Heart left ventricle (tissue), 16 donors: ENCODE measurements at places on chromosomes 5 and 9.

DNA sequence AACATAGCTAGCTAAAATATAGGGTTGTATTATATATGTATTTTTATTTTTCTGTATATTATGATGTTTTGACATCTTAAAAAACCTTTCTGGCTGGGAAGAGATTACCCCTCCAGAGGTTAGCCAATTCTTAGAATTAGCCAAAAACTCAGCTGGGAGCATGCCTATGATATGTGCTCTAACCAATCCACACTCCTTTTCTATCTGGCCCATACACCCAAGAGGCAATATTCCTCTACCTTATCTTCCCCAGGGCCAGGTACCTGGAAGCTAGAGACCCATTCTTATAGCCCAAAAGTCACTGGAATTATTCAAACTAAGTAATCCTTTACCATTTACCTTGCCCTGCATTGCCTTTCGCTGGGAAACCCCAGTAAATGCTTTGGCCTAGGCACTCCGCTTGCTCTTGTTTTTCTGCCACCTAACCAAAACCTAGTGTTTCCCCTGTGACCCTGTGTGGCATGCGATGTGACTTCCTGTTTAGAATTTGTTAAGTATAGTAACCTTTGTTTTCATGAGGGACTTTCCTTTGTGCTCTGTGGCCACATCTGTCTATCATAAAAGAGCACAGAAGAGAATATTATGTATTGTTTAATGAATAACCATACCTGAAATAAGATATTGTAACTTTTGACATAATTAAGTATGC is 37.4 kb downstream of the CSNK1G3 start:
- DNase-seq: no peak

DNA sequence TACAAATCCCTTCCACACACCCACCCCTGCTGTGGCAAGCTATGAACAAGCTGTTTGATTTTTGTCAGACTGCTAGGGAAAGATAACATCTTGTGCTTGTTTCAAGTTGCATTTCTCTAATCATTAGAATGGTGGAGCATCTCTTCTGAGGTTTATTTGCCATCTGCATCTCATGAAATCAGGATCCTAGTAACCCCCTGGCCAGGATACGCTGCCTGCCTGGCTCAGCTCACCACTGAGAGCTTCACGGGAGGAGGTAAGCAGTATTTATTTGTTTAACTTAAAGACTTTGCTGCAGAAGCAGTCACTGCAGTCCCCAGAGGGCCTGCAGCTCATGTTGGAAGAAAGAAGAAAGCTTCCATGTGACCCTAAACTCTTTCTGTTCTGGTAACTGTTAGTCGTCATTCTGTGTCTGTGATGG is 83.3 kb upstream of the CXCL14 start:
- no peak for DNase-seq

DNA sequence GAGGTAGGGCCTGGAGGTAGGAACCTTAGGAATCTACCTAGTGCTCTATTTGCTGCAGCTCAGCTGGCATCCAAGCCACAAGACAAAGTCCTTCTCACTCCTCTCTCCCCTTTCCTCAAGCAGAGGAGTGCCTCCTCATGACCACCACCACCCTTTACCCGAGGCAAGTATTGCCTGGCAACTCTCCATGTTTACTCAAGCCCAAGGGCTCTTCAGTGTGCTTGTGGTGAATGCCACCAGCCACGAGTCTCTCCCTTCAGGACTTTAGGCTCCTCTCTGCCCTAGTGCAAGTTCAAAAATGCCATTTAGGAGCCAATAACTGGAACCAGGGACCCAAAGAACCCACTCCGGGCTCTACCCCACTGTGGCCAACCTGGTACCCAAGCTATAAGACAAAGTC is 514.5 kb upstream of the RGMB start:
- no peak for DNase-seq

DNA sequence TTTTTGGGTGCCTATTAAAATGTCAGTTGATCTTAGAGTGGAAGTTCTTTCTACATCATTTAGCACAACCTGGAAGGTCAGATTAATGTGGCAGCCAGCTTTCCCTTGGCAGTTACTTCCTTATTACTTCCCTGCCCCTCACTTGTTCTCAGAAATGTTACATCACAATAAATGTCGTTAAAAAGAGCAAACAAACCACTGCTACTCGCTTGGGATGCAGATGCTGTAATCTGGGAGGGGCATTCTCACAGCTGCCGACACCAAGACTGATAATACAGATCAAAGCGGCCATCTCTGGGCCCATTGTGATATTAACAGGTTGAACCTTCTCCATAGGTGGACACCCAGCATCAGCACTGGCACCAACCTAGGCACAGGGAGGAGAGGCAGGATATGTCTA is 29.3 kb downstream of the PLAC8L1 start:
- no peak for DNase-seq

- no peak for DNase-seq
Observed at GRCh38 chr5:74055486-74056106, 429.6 kb downstream of the ARHGEF28 start.

GRCh38 chr5:135439231-135440205 is 7.6 kb downstream of the DCANP1 start:
- DNase-seq: no peak

DNA sequence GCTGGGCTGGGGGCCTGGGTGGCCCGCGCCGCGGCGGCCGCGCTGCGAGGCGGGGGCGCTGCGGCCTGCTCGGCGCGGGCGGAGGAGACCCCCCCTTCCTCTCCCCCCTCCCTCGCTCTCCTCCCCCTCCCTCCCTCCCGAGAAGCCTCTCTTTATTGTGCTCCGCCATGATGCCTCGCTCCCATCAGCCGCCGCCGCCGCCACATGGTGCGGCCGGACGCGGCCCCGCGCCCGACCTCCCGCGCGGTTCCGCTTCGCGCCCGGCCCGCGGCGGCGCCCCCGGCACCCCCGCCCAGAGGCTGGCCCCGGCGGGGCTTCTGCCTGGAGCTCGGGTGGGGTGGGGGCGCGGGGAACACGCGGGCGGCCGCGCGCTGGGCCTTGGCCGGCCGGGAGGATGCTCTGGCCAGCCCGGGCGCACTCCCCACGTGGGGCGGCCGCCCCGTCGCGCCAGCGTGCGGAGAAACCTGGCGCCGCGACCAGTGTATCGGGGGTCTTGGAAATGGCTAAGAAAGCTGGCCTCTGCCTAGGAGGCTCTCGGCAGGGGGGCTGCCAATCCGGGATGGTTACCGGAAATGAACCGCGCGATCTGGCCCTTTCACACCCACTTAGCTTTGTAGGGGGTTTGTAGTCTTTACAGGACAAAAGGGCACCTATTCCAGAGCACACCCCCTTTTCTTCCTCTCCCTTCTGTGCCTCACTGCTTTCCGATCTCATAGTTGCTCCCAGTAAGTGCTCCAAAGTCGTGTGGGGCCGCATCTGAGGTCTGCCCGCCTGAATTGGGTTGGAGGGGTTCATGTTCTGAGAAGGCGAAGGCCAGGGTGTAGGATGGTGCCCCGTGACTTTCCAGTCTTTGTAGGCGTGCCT is 1.0 kb downstream of the SET start:
- peak; percentile 56 for DNase-seq

DNA sequence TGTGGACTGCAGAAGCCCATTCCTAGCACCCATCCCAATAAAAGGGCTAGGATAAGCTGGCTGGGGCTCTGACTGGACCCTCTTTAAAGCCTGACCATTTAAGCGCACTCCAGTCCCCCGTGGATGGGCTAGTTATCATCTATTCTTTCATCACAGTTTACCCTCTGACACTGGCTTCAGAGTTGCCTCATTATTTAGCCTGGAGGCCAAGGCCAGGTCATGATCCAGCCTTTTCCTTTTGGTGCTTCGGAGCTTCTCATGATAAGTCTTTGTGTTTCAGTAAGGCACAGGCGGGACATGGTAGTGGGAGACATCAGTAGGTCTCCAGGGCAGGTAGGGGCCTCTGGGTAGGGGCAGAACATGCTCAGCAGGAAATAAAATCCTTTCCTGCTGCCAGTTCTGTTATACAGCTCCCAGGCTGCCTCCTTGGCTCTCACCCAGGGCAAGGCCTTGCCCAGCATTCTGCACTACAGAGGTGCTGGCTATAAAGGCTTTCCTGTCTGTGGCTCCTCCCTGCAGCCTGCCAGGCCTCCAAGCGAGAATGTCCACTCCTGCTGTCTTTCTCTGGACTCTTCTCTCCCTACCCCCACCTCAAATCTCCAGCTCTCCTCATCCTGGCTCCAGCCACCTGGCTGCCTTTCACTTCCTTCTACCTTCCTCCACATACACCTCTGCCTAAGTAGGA is 128.8 kb downstream of the FSTL4 start:
- no peak for DNase-seq

GRCh38 chr5:37723162-37723961 is 116.5 kb downstream of the GDNF start:
- no peak for DNase-seq

GRCh38 chr9:129402371-129402739 is 218.5 kb downstream of the C9orf50 start:
- DNase-seq: peak; percentile 65
